Mucosa of gallbladder (tissue), 1 donor: ENCODE measurements at places on chromosomes 11 and 22. TPM values are rescaled to one million over a fixed set of nuclear protein-coding genes. Genes with fewer than 3 reads are reported as not detected.
A peak's percentile ranks its signal among the peaks of the same experiment; 100 is the strongest.

DNA sequence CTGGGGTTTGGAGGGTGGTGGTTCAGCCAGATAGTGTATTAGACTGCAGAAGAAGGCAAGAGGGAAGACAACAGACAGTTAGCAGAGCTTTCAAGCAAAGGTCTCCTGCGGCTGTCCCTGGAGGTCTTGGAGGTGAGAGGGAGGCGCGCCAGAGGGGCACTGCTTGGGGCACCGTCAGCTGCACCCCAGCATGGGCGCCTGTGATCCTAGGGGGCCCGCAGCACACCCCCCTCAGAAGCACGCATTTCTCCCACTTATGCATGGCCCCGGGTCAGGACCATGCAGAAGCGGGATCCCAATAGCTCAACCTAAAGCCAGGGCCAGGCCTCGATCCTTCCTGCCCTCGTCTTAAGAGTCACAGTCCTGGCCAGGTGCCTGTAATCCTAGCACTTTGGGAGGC is 26.5 kb downstream of the FGF4 start:
- no peak for DNase-seq

- no peak for DNase-seq
Measured at GRCh38 chr22:42277988-42278776, 7.7 kb upstream of the TCF20 start.

- DNase-seq = no peak
Measured at GRCh38 chr11:49851971-49852389, 100.2 kb upstream of the OR4C13 start.

- DNase-seq = no peak
Measured at GRCh38 chr22:26707090-26707489, 49.7 kb downstream of the MIAT start.

DNA sequence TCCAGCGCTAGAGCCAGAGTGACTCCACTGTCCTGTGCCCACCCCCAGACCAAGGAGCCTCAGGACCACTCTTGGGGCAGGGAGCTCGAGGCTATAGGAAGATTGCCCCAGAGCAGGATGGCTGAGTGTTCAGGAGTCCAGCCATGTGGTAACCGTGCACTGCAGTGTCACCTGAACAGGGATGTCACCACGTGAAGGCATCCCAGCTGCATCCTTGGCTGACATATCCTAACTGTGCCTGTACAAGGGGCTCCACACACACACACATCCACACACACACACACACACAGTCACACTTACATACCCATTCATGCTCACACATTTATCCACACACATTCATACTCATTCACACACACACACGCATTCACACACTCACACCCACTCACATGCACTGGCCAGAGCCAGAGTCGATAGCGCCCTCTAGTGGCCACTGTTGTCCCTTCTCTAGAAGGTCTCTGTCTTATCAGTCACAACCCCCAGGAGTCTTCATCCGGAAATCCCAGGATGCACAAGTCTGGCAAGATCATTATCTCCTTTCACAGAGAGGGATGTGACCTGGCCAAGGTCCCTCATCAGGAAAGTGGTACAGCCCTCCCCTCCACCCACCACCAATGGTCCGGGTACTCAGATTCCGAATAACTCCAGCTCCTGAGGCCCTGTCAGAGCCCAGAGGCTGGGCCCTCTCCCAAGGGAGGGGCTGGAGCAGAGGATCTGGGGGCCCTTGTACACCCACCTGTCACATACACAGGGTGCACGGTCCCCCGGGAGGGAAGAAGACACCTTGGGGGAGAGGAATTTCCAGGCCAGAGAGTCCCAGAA is 55.1 kb downstream of the IGLL5 start:
- DNase-seq = peak; percentile 45

DNA sequence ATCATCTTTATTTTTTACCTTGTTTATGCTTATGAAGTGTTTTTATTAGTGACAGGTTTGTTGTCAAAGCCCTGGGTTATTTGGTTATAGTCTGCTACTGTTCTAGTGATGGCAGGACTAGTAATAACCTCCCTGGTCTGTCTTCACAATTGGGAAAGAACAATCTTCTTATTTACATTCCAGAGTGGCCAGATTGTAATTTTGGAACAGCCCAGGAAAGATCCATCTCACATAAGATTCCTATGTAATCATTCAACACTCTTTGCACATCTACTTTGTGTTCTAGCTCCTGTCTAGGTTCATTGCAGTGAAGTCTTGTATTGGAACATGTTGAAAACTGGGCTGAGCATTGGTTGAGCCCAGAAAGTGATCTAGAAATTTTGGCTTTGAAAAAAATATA is 63.8 kb downstream of the CYB5R2 start:
- DNase-seq = no peak

GRCh38 chr22:33109514-33110430 is 51.6 kb upstream of the SYN3 start:
- no peak for DNase-seq

DNA sequence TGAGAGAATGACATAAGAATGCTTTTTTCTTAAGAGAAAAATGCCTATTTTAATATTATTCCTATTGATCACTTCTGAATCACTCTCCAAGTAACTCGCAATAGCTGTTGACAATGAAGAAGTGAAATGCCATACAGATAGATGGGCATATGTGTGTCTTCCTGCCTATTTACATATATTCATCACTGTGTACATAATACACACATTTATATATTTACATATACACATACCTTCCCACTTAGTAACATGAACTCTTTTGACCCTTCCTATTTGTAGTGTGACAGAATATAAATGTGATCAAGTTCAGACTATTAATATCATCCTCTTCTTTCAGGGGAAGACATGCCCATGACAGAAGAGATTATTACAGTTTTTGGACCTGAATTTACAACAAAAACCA is 756.7 kb downstream of the DLG2 start:
- no peak for DNase-seq

DNA sequence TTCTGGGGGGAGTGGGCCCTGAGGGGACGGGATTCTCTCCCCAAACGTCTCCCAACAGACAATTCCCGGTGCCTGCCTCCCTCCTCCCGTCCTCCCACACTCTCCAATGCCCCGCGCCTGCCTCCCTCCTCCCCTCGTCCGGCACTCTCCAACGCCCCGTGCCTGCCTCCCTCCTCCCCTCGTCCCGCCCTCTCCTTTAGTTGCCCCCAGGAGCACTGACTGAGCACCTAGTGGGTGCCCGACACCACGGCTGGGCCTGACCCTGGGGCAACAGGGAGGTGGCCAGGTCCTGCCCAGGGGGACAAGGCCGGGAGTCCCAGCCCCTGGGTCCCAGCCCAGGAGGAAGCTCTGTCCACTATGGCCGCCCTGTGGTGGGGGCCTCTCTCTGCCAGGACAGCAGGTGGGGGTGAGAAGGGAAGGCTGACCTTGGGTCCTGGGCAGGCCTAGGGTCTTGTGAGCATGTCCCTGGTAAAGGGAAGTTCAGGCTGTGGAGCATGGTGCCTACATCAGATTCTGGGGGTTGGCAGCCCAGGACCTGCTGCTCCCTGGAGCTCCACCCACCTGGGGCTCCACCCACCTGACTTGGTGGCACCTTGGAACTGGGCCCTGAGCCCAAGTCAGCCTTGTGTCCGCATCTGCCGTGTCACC is 942.3 kb downstream of the BRD1 start:
- DNase-seq = no peak

DNA sequence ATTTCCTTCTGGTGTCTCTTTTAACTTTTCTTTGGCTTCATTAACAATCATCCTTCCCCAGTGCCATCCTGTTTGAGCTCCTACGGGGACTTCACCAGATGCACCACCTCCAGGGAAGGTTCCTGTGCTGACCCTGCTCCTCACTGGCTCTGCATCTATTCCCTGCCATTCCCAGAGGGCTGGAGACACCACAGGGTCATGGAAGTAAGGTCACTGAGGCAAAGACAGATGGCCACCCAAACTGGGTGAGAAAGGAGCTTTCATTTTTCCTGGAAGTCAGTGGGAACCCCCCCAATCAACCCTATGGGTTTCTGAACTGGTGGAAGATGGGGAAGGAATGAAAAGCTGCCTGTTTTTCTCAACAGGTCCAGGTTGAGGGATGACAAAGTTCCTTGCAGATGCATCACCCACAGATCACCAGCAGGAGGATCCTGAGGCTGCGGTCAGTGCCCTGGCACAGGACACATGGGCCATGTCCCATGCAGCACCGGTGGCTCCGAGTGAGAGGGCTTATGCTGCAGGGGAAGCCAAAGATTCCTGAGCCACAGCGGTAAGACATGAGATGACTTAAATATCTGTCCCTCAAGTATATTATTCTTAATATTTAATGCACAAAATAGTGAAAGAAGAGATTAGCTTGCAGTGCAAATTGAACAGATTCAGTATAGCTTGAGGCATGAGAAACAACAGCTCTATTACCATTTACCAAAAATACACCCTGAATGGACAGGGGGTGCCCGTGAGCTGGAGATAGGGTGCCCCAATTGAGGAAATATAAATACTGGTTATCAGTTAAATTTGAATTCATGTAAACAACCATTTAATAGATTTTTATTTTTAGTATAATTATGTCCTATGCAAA is 73.0 kb upstream of the VPREB1 start:
- no peak for DNase-seq

GRCh38 chr11:103768816-103769215 is 267.6 kb upstream of the DDI1 start:
- no peak for DNase-seq

- DNase-seq = peak; percentile 41
Measured at GRCh38 chr11:41978945-41979344, 519.5 kb upstream of the LRRC4C start.

IL17REL gene
- 0.06 TPM for total RNA-seq

OR51E2 gene
- total RNA-seq = 0.63 TPM

OR8G5 gene
- total RNA-seq = not detected

OR2D2 gene
- total RNA-seq = not detected
